ENCODE measurements at places on chromosomes 1 and 21.

DNA sequence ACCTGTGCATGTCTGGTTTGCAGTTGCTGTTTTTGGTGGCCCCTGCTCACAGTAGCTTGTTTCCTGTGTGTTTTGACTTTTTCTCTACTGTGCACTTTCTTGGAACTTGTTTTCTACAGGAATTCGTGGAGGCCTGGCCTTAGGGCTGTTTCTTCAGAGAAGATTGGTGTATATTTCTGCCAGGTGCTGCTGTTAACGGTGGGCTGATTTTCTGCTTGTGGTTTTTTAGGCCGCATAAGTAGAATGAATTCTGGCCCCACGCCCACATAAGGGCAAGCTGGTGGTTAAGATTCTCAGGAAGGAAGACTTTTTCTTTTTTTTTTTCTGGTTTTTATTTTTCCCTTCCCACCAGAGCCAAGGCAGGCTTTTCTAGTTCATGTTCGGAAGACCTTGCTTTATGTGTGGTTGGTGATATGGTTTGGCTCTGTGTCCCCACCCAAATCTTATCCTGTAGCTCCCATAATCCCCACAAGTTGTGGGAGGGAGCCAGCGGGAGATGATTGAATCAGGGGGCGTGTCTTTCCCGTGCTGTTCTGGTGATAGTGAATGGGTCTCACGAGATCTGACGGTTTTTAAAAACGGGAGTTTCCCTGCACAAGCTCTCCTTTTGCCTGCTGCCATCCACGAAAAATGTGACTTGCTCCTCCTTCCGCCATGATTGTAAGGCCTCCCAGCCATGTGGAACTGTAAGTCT lies 71.5 kb upstream of the DISP3 start:
- no peak for DNase-seq

DNA sequence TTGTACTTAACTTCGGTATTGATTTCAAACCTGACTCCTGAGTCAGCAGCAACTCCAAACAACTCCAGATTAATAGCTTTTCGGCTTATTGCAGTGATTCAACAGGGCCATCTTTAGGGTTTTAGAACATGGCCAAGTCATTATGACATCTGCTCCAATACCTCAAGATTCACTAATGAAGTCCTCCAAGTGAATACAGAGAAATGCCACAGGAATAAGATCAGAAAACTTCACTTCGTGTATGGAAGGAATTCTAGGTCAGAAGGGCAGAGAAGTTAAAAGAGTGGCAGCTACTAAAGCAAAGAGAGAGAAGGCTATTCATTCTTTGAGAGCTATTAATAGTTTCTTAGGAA lies 7.6 kb upstream of the C1orf116 start:
- no peak for DNase-seq

DNA sequence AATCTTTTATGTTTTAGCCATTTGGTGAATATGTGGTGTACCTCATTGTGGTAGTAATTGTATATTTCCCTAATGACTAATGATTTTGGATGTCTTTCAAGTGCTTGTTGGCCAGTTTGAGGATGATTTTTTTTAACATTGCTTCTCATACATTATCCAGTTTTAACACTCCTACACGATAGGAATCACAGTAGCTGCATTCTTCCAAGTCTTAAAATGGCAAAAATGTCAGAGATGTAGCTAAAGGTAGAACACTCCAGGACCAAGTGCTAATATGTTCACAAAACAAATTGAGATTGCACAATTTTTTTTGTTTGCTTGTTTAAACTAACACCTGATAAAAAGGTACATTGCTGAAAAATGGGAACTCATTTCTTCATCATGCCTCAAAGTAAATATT lies 11.7 kb downstream of the USP25 start:
- DNase-seq, result no peak

GRCh38 chr1:244758708-244759107 lies 76.8 kb upstream of the COX20 start:
- DNase-seq, result no peak

DNA sequence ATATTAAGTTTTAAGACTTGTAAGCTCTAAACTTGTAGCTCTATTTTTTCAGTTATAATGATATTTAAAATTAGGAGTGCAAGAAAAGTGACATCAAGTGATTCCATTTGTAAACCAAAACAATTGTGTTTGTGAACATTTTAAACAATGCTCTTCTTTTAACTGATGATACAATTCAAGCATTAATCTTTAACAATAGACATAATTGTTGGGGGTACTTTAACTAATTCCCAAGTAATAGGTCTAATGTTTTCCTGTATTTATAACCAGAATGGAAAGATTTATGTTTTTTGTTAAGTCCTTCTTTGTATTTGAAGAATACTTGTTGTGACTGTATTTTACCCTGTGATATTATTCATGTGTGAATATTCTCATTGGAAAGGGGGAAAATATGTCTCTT lies 6.8 kb downstream of the ATG4C start:
- DNase-seq, result no peak

DNA sequence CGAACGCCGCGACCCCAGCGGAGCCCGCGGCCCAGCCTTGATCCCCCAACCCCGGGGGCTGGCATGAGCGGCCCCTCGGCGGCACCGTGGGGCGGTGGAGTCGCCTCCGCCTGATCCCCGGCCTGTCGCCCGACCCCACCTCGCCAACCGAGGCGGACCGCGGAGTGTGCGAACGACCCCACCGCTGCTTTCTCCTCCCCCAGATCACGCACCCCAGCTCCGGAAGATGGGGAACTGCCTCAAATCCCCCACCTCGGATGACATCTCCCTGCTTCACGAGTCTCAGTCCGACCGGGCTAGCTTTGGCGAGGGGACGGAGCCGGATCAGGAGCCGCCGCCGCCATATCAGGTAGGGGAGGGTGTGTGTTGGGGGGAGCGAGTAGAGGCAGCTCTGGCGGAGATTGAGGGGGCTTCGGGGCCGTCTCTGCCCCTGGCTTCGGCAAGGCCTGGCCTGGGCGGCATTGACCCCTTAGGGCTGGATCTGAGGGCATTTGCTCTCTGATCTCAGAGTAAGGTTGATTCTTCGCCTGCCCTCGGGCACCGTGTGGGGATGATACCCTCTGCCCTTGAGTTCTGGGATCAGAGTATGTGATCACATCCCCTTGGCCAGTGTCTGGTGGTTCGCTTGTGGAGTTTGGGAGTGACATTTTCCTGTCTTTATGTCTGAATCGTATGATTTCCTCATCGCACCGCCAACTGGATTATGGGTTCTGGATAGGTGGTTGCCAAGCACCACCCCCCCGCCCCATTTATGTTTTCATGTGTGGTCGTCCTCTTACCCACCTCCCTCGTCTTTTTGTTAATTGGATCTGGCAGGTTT lies 668 bp downstream of the RNF11 start:
- DNase-seq, result no peak

GRCh38 chr1:119988306-119989062 lies 81.0 kb downstream of the NOTCH2 start:
- no peak for DNase-seq

- no peak for DNase-seq
Observed at GRCh38 chr1:10867138-10867721, 70.8 kb upstream of the CASZ1 start.

- DNase-seq, result no peak
Observed at GRCh38 chr1:30264672-30265025, 458.7 kb downstream of the MATN1 start.

- no peak for DNase-seq
Observed at GRCh38 chr1:172421974-172422604, 1.6 kb downstream of the C1orf105 start.

GRCh38 chr1:101965341-101965740 lies 31.4 kb downstream of the OLFM3 start:
- no peak for DNase-seq

All from cortex of kidney (tissue), 1 donor.